ENCODE measurements at places on chromosomes 12 and 14. TPM values are rescaled to one million over a fixed set of nuclear protein-coding genes. Genes with fewer than 3 reads are reported as not detected.

RGS6 gene
- 0.93 TPM for polyA plus RNA-seq

GPX2 gene
- 1.1 TPM for polyA plus RNA-seq

CLEC14A gene
- 18.3 TPM for polyA plus RNA-seq

STX2 gene
- 38.7 TPM for polyA plus RNA-seq

SERPINA12 gene
- 1.1 TPM for polyA plus RNA-seq

KRT79 gene
- not detected for polyA plus RNA-seq

OR11G2 gene
- polyA plus RNA-seq = not detected

PZP gene
- 0.53 TPM for polyA plus RNA-seq

NT5DC3 gene
- polyA plus RNA-seq = 8.5 TPM

SPTB gene
- polyA plus RNA-seq = 16.2 TPM

DNA sequence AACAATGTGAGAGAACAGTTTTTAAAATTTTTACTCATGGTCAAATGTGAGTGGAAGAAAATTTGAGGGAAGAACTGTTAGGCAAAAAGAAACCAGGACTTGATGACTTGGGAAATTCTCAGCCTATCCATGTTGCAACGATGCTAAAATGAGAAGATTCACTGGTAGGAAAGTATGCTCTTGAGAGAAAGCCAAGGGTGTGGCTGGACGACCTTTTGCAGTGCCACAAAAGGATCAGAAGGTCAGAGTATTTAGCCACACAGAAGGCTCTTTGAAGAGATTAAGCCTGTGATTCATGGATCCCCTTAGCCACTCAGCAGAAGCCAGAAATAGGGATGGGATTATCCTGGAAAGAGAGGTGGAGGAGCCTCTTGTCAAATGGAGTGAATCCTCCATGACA is 336.8 kb downstream of the LRIG3 start:
- no peak for DNase-seq

DNA sequence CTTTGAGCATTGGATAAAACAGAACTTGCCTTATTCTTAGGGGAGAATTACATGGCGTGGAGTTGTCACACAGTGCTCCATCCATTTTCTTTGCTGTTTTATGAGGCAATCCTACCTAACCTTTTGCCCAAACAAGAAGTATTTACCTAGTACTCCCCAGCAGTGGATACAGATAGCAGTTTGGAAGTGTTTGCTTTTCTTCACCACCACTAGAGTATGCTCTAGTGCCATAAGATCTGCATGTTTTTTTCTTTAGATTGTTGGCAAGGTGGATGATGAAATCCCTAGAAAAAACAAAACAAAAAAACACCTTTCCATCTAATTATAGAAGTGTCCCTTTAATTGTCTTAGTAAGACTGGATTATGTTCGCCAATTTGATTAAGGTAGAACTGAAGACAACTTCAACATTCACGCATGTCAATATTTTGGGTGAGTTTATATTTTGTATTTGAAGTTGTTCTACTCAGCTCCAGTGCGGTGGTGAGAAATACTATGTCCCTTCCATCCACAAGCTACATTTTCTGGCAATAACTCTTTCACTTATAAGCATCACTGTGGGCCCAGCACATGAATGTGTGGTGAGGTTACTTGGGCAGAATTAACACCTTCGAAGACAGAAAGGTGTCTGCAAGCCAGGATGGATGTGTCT is 23.6 kb upstream of the TMEM260 start:
- no peak for DNase-seq

DNA sequence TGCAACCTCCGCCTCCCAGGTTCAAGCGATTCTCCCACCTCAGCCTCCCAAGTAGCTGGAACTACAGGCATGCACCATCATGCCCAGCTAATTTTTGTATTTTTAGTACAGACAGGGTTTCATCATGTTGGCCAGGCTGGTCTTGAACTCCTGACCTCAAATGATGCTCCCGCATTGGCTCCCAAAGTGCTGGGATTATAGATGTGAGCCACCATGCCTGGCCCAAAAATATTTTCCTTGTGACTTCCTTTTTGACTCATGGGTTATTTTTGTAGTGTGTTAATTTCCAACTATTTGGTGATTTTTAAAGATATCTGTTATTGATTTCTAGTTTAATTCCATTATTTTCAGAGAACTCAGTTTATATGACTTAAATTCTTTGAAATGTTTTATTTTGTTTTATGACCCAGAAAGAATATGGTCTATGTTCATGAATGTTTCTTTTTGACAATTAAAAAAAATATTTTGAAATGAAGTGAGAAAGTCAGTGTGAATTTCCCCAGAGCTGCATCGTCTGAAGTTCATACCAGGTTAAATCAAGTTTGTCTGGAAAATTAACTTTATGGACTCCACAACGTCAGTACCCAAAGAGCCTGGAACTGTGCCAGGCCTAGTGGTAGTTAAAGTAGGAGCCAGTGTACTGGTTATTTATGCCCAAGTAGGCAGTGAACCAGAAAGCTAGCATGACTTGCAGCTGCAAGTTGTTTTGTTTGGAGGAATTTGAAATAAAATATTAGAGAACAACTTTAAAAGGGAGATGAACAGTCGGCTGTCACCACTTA is 2.8 kb upstream of the CDKL1 start:
- DNase-seq = no peak

DNA sequence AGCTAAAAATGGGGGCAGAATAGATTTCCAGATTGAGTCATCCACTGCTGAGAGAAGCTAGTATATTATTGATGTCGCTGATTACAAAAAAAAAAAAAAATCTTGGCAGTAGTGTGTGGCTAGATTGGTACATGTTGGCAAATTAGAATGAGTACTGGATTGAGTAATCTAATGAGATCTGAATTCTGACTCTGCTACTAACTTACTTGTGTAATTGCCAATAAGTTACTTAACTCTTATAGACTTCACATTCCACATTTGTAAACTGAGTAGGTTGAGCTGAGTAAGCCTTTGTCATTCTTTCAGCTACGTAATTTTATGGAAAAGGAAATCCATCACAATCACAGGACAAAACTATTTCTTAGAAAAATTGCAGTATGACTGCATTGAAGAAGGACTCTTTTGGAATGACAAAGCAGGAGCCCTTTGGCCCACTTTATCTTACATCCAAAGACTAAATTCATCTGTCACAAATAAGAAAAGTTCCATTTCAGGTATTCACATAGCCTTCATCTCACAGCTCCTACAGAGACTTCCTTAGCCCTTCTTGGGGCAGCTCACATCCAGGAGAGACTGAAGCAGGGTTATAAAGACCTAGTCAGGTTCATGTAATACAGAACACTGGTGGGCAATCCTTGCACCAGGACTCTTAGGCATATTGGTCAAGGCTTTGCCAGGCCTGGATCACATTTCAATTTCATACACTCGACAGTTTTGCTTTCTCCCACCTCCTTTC is 197.3 kb upstream of the CPNE8 start:
- no peak for DNase-seq

DNA sequence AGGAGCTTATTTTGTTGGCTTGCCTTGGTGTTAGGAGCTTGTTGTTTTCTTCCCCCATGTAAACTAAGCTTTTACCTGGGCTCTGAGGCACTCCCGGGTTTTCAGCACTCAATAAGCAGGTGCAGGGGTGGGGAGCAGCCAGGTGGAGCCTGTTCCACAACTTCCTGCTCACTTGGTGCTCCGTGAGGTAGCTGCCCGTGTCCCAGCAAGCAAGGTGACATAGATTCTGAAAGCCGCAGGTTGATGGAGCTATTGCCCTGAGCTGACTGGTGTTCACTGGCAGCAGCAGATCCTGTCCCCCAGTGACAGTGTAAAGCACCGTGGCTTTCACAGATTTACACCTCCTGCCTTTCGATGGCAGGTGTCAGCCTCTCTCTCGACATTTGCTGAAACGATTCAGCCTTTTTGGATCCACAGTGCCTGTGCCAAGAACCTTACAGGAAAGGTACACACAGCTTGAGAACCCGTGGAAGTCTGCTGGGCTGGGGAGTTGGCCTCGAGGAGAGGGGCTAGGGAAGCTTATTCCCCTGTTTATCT is 295.7 kb upstream of the FKBP4 start:
- DNase-seq = no peak

GRCh38 chr14:53793790-53794505 is 162.7 kb downstream of the BMP4 start:
- peak; percentile 22 for DNase-seq

DNA sequence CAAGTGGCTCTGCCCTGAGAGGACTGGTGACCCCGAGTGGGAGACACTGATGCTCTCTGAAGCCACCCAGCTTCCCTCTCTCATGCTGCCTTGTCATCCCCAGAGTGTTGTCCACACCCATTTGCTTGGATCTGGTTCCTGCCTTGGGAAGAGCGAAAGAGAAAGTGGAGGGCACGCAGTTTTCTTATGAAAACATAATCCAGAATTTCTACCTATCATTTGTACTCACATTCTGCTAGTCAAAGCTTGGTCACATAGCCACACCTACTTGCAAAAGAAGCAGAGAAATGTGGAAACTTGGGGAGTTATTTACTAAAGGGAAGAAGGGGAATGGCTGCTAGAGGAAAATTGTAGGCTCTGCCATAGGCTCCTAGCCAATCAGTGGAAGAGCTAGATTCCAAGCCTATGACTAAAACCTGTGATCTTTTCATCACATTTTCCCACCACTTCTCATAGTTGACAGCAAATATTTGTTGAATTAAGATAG is 326.3 kb downstream of the ZFP36L1 start:
- DNase-seq = no peak

- no peak for DNase-seq
These were observed 85.4 kb downstream of the LRRK2 start for GRCh38 chr12:40310211-40310610.

- DNase-seq = no peak
These were observed 54.6 kb upstream of the CLEC14A start for GRCh38 chr14:38310420-38310995.

DNA sequence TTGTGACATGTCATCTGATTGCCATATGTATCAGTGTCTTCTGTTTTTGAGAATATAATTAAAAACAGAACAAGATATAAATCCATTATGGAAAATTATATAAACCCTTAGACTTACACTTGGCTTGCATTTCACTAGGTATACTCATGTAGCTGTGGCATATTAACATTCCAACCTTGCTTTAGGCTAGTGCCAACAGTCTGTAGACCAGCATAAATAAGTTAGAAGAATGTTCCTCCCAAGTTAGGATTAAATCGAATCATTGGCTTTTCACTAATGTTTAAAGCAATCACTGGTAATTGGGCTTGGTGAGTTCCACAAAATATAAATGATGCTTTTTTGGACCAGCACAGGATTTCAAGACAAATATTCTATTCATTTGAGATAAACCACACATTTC is 103.0 kb downstream of the LIN7A start:
- no peak for DNase-seq

DNA sequence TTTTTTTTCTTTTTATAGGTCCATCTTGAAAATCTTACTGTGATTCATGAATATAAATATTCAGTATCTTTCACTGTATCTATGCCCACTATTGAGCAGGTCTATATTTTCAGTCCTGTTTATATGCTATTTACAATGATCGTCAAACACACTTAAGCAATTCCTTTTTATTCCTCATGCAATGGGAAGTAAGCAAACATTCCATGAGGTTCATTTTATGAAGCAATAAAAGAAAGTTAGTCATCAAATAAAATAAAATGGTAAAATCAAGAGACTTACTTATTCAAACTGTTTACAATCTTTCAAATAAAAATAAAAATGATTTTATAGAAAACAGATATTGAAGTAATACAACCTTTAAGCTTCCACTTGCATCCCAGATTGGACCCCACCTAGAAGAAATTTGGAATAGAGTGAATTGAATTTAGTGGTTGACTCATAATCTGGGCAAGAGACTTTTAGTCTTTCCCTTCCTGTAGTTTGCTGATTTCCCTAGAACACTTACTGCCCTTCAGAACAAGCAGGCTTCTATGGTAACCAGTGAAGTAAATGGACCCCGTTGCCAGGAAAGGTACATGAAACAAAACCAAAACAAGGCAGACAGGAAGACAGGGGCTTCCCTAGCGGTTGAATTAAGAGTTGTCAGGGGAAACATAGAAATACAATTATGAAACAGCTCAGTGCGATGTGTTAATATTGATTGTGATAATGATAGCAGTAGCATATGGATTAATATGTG is 241.0 kb upstream of the ATP2B1 start:
- no peak for DNase-seq

- peak; percentile 10 for DNase-seq
These were observed 212.6 kb downstream of the SLC16A7 start for GRCh38 chr12:59808317-59808910.

DNA sequence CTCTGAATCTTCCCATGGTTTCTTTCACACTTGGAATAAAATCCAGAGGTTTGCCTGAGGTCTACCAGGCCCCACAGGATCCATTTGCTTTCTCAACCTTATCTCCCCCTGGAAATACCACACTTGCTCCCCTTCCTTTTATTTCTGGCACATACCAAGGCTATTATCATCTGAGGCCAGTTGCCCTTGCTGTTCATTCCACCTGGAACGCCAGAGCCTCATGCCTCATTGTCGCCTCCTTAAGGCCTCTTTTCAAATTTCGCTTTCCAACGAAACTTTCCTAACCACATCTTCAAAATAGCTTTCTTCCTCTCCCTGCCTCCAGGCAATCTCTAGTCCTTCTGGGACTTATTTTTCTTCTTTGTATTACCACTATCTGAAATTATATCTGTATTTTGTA is 11.2 kb upstream of the LRIG3 start:
- no peak for DNase-seq

DNA sequence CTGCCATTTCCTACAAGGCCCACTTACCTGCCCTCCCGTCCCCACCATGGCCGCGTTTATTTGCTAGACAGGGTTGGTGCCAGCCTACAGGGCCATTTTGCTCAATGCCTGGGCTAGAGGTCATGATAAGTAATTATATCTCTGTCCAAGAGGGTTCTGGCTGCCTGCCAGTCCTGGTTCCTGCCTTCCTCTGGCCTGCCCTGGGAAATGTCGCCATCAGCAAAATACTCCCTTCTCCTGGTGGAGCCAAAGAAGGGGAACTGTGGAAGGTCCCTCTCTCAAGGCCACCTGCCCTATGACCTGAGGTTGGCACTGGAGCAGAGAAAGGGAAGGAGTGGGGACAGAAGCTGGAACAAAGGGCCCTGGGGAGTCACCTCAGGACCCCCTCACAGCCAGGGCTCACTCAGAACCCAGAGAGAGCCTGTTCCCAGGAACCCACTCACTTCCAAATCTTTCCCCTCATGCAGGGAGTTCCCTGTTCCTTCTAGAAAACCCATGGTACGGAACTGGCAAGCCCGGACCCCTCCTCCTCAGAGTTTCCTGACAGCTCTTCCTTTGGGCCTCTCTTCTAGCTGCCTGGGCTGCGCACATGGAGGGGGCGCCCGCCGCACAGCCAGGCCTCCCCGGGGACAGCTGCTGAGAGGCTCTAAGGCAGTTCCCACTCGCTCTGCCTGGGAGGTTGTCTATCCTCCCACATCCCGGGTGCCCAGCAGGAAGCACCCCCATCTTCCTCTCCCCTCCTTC is 280.5 kb downstream of the DPF3 start:
- no peak for DNase-seq

GRCh38 chr12:50458606-50459005 is 46.2 kb upstream of the DIP2B start:
- no peak for DNase-seq
